ENCODE measurements at places on chromosomes 2 and 18.

GRCh38 chr2:86048888-86049287, 56.8 kb downstream of the POLR1A start:
- DNase-seq, result no peak

DNA sequence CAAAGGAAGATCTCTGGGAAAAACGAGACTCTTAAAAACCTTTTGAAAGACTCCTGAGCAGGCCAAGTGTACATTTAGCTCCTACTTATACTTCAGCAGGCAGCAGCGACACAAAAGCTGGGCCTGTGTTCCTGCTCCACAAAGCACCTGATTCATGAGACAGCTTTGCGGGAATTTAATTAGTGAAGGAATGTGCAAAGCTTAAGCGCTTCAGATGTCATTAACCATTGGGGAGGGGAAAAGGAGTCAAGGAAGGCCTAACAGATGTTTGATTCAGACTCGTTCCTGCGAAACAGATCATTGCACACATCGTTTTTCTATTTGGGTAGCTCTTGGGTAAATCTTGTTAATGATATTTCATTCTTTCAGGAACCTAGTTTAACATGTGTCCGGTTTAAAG, 125.9 kb downstream of the MAIP1 start:
- no peak for DNase-seq

DNA sequence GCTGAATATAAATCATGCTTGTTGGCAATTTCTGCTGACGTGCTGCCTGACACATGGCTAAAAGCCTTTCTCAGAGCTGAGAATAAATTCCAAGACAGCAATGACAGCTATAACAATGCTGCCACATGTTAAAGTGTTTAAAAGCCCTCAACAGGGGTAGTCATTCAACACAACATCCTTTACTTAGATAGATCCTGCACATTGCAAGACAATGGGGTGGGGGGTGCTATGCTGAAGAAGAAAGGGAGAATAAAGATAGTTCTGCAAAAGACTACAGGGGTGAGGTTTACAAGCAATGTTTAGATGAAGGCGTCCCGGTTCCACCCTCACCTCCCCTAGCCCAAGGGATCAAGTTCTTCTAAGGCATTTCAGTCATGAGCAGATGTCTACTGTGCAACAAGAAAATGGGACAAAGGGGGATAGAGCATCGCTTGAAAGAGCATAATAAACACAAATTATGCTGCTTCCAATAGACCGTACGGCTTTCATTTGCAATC, 291.0 kb upstream of the ACVR2A start:
- no peak for DNase-seq

DNA sequence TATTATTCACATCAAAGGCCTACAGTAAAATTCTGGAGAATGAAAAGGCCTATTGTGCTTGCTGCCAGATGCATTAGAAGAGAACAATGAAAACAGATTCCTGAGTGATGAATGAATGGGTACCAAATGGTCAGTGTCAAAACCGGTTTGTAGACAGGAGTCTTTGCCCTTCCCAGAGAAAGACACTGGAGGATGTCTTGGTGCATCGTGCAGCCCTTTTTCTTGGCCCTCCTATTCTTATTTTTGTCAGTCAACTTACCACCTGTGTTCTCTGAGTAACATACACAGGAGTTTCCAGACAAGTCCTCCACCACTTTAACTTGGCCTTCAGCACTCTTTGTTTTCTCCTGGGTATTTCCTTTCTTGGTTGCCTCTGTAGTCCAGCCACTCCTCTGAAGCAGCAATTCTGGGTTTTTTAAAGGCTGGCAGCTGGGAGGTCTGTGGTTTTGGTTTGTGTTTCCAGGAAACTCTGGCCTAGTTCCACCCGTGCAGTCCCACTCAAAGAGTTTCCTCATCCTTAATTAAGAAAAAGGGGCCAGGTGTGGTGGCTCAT, 29.4 kb downstream of the PSTPIP2 start:
- DNase-seq, result no peak

- no peak for DNase-seq
These were observed 816.2 kb downstream of the TDRD15 start for GRCh38 chr2:21939967-21940366.

DNA sequence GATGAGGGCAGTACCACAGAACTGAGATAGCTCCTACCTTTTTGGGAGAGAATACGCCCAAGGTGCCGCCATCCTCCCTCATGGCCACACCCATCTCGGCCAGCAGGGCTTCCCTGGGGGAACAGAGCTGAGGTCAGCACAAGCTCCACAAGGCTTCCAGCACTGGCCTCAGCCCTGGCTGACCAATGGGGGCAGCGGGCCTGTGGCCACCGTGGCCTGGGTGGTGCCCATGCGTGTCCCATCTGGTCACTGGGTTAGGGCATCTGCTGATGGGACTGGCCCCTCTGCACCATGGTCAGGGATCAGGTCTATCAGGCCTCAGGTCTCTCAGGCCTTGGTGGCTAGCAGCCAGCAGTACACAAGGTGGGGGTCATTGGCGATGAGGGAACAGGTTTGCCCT, 50.9 kb downstream of the KIF1A start:
- DNase-seq, result no peak

- peak; percentile 26 for DNase-seq
These were observed 883 bp downstream of the SMCHD1 start for GRCh38 chr18:2656237-2656980.

GRCh38 chr2:59899692-59900091, 653.8 kb downstream of the BCL11A start:
- peak; percentile 71 for DNase-seq

GRCh38 chr2:178530625-178531142, 50.4 kb downstream of the PLEKHA3 start:
- no peak for DNase-seq

DNA sequence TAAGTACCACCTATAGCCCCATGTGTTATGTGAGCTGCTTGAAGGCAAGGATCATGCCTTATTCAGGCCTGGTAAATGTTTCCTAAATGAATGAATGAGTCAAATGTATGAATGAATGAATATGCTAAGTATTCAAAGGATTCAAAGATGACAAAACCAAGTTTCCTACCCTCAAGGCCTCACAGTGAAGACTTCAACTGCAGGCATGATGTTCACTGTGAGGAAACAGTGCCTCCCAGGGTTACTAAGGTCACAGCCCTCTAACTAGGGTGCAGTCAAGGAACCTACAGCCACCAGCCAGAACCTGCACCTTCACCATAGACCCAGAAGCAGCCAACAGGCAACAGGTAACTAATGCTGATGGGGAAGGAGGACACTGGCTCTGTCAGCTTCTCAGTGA, 69.3 kb downstream of the SUMO1 start:
- no peak for DNase-seq

GRCh38 chr18:11512096-11513025, 97.0 kb upstream of the SLC35G4 start:
- no peak for DNase-seq

DNA sequence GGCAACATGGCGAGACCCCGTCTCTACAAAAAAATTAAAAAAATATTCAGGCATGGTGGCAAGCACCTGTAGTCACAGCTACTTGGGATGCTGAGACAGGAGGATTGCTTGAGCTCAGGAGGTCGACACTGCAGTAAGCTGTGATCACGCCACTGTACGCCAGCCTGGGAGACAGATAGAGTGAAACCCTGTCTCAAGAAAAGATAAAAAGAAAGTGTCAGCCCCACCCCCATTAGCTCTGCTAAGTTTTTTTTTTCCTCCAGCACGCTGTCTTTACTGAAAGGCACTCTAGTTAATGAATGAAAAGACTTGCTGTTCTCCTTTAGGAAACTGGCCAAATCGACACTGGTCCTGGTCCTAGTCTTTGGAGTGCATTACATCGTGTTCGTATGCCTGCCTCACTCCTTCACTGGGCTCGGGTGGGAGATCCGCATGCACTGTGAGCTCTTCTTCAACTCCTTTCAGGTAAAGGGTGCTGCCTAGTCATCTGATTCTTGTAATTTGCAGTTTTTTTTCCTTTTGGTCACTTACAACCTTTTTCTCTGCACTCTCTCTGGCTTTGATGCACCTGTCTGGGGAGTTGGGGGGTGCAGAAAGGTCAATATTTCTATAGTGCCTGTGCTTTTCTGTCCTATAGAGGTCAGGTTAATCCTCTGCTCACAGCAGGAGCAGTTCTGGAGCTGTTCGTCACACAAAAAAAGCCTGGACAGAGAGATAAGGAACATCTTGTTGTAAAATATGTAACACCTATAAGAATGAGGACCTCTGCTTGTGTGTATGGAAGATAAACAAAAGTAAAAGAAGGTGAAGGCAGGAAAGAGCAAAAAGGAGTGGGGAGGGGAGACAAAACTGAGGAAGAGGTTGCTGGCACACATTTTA, 82.3 kb downstream of the PTH2R start:
- no peak for DNase-seq

DNA sequence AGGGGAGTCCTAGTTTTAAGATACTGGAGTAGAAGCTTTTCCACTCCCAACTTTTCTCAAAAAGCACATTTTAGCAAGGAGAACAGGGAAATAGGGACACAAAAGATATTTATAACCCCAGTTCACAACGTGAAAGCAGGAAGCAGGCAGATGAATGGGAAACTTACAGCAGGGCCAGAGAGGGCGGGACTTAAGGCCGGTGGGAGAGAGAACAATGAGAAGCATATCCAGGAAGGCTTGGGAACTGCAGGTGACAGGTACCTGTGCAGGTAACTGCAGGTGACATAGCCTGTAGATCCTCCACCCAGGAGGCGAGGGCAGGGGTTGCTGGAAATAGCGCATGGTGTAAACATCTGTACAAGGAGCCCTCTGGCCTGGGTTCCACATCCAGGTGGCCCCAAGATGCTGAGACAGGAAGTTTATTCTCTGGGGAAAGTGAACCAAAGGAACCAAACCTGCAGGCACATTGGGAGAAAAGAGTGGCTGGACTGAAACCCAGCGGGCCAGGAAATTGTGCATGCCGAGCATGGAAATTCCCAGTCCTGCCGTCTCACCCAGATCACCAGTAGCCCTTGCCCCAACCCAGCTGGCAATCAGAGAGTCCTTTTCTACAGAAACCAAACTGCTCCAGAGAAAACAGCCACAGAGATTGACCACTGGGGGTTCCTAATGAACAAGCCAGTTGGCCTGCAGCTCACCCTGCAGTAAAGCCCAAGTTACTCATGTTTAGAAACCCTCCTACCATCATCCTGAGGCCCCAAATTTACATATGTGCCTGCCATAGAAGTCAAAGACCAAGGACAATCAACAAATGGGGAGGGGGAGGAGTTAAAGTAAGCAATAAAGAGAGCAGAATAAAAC, 24.3 kb upstream of the COL6A3 start:
- DNase-seq, result no peak

- DNase-seq, result no peak
These were observed 92.1 kb downstream of the RNF144A start for GRCh38 chr2:7009207-7009911.

GRCh38 chr2:47008381-47009252, 93.0 kb upstream of the MCFD2 start:
- DNase-seq, result peak; percentile 88

DNA sequence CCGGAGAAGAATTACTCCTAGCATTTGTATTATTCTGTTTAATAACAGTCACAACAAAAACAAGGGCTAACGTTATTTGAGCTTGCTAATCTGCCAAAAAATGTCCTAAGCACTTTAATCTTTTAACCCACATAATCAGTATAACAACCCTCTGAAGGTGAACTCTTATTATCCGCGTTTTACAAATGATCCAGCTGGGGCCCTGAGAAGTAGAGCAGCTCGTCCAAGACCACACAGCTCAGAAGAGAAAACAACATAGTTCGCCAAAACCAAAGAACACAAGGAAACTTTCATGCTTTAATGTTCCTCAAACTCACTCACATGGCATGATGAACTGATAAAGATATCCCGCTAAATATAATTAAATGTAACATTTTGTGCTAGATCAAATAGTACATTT, 159.7 kb upstream of the ZNF236 start:
- DNase-seq, result no peak

DNA sequence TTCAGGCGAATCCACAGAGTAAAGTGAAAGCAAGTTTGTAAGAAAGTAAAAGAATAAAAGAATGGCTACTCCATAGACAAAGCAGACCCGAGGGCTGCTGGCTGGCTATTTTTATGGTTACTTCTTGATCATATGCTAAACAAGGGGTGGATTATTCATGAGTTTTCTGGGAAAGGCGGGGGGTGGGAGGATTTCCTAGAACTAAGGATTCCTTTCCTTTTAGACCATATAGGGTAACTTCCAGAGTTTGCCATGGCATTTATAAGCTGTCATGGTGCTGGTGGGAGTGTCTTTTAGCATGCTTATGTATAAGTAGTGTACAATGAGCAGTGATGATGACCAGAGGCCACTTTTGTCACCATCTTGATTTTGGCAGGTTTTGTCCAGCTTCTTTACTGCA, 59.8 kb downstream of the SLC4A3 start:
- DNase-seq, result no peak

DNA sequence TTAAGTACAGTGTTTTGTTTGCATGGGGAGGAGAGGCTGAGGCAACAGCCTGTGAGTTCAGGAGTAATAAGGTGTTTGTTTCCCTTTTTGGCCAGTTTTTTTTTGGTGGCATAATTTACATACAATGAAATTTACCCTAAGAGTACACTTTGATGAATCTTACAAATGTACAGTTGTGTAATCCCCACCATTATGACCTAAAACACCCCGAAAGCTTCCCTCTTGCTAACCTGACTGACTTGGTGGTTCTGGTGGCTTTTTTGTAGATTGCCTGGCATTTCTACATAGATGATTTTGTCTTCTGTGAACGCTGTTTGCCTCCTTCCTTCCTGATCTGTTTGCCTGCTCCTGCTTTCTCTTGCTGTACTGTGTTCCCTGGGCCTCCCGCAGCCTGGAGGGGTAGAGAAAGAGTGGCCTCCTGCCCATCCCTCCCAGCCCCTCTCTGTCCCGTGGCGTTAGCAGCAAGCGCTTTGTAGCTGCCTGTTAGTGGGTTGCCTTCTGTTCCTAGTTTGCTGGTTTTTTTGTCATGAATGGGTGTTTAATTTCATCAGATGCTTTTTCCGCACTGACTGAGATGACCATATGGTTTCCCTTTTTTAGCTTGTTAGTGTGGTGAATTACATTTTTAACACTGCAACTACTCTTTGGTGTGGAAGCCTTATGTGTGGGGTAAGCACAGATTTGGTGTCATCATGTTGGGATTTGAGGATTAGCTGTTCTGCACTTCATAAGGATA, 32.1 kb downstream of the ASAP2 start:
- DNase-seq, result peak; percentile 88

DNA sequence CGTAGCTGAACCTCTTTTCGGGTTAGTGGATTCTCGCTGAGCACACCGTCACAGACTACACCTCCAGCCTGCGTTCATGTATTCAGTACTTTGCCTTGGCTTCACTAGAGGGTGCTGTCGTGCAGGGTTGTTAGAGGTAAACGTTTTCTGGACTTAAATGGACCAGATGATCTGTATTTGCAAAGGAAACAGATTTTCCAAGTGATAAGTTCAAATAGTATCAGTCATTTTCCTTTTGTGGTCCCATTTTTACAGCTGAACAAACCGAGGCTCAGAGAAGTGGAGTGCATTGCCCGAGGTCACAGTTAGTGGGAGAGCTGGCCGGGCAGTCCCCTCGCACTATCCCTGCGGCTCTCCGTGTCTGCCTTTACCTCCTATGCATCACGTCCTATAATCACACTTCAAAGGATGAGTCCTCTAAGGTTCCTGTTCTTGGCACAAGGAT, 125.9 kb downstream of the MAP4K4 start:
- DNase-seq, result no peak

DNA sequence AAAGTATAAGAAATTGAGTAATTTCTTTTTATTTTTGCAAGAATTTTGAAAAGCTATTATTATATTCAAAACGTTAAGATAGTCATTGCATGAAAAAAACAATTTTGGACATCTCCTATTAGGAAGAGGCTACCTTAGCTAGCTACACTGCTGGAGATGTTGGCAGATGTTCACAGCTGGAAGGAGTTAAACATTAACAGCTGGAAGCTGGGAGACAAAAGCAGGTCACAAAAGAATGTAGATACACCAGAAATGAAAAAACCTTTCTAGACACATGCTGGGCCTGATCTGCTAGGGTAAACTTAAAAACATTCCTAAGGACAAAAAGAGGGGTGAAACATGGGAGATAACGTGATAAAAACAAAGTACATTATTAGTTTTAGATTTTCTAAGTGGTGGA, 84.4 kb downstream of the SESTD1 start:
- DNase-seq, result no peak
